ENCODE measurements at places on chromosomes 5 and 9.

DNA sequence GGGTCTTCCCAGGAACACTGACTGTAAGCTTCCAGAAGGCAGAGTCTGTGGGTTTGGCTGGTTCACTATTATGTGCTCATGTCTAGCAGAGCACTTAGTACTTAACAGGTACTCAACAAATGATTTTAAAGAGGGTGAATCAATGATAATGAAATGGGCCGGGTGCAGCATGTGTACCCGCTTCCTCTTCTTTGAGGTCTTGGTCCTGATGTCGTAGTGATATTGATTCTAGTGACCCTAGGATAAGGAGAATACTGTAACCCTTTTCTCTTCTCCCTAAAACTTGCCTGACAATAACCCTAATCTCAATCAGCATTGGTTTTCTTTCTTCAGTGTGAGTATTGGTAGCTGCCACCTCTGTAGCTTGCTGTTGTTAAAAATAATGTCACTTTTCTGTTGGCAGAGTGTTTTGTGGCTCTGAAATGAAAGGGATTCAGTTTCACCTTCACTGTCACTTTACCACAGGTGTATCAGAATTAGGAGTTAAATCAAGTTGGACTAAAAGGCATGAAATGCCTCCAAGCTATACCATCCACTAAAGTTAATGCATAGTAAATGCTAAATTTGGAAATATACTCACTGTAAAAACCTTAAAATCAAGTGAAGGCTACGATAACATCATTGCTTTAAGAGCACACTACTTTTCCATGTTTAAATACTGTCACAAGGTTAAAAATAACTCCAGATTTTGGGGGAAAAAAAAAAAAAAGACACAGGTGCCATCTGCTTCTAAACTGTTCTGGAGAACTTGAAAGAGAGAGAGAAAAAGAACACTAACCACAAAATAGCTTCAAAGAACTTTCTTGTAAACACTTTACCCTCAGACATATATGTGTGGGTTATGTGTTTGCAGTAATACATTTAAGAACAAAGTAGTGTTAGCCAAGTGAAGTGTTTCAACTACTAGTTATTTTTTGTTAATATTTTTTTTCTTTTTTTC lies 6.0 kb downstream of the CAMK4 start:
- no peak for DNase-seq

GRCh38 chr9:33295571-33295970 lies 5.3 kb downstream of the NFX1 start:
- DNase-seq = no peak

GRCh38 chr5:14580398-14581034 lies 1.1 kb upstream of the OTULINL start:
- no peak for DNase-seq

DNA sequence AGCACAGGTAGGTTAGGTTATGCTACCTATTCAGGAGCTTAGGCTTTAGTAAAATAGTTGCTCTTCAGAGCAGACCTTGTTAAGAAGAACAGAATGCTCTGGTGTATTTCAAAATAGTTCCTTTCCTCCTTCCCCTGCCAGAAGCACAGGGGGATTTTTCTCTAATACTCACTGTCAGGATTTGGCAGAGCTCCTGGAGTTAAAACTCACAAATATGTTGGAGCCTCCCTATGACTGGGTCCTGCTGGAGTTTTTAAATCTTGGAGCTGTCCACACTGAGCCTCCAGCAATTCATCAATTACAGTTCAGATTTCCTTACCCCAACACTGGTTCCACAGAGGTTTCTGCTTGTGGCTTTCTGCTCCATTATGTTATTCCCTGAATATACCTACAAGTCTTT lies 1233.8 kb upstream of the WWC1 start:
- DNase-seq = no peak

- DNase-seq = no peak
Observed at GRCh38 chr5:65172486-65173129, 309.1 kb downstream of the ADAMTS6 start.

- no peak for DNase-seq
Observed at GRCh38 chr9:134346151-134346550, 19.9 kb downstream of the RXRA start.

- DNase-seq = peak; percentile 11
Observed at GRCh38 chr5:129460936-129461710, 1.0 kb downstream of the ADAMTS19 start.

- DNase-seq = no peak
Observed at GRCh38 chr5:16721151-16722096, 104.6 kb upstream of the RETREG1 start.

DNA sequence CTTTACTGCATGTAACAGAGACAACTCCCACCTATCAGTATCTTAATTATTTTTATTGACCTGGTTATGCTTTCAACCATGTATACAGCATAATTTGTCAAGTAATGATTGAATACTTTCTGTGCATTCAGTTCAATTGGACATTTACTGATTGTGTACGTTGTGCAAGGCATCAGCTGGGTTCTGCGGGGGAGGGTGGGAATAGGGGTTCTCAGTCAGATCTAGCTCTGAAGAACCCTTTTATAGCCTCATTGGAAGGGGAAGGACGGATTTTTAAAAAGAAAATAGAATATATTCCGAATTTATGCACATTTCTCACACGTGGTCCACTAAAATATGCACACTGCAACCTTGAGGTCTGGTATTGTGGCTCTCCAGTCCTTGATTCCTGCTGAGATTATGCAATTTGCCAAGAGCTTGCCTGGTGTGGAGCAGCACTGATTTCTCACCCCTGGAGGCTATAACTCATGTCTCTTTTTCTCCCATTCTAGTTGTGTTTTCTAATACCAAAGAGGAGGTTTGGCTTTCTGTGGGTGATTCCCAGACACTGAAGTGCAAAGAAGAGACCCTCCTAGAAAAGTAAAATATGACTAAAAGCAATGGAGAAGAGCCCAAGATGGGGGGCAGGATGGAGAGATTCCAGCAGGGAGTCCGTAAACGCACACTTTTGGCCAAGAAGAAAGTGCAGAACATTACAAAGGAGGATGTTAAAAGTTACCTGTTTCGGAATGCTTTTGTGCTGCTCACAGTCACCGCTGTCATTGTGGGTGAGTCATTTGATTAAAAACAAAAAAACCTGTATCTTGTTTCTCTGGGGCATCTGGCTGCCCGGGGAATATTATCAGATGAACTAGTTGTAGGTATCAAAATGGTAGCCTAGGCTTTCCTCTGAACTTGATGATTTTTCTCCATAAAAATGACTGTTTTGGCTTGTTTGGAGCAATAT lies 1.7 kb downstream of the SLC1A3 start:
- DNase-seq = no peak

GRCh38 chr5:136374003-136374402 lies 8.7 kb upstream of the TRPC7 start:
- DNase-seq = no peak

- no peak for DNase-seq
Observed at GRCh38 chr9:68489646-68490045, 51.0 kb downstream of the TMEM252 start.

GRCh38 chr9:127970401-127971313 lies 10.1 kb downstream of the EEIG1 start:
- DNase-seq = no peak

DNA sequence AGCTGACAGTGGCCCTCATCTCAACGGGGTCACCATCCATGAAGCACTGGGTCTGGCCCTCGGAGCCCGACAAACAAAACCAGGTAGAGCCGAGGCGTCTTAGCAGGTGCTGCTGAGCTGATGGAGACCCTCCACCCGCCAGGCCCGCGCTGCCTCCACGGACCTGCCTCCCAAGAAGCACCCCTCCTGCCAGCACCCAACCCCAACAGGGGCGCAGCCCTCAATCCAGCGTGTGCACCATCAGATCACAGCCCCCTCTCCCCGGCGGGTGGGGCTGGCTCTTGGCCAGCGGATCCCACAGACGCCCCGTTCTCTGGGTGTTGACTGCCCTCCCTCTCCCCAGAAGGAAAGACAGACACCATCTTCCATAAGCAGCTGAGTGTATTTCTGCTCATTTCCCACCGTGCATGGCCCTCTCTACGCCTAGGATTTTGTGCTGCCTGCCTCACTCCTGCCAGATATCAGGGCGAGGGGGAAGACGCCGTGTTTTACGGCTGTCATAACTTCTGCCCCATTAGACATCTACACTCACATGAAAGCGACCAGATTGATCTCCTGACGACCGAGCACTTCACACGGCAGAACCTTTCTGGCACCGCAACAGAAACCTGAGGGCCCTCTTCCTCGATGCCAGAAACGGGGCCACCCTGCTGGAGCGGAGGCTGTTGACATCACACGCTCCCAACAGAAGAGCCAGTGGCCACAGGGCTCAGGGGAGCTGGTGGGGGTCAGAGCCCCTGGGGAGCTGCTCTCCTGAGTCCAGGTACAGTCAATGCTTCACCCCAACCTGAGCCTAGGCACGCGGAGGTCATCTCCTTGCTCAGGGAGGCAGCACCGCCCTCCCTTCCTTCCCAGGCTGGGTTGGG lies 12.4 kb downstream of the NACC2 start:
- DNase-seq = no peak

- no peak for DNase-seq
Observed at GRCh38 chr5:174329738-174330137, 284.2 kb downstream of the NSG2 start.
